Skeletal muscle tissue (tissue), 5 donors: ENCODE measurements at places on chromosomes 13 and 19. TPM values are rescaled to one million over a fixed set of nuclear protein-coding genes. Genes with fewer than 3 reads are reported as not detected.

The PSG7 gene
- not detected for total RNA-seq

The RPL18A gene
- 1,370 TPM for total RNA-seq

The LGALS14 gene
- total RNA-seq = not detected

The SYNE4 gene
- total RNA-seq = not detected

The NCR1 gene
- total RNA-seq = not detected

The PPM1N gene
- 0.52 TPM for total RNA-seq

The ACP5 gene
- total RNA-seq = 3.7 TPM

The FUT1 gene
- total RNA-seq = 1.0 TPM

The NOSIP gene
- 73.1 TPM for total RNA-seq

The ZNF28 gene
- 3.1 TPM for total RNA-seq

The ATP8B3 gene
- total RNA-seq = 0.52 TPM

The GSX1 gene
- total RNA-seq = not detected

The LAIR1 gene
- total RNA-seq = 8.4 TPM

The CNFN gene
- total RNA-seq = not detected

The PTGER1 gene
- not detected for total RNA-seq

The CYP2A7 gene
- not detected for total RNA-seq

The ZNF575 gene
- total RNA-seq = not detected

The ZNF726 gene
- total RNA-seq = 2.6 TPM

The FAM187B gene
- total RNA-seq = not detected

The RNF17 gene
- 0.52 TPM for total RNA-seq

The ONECUT3 gene
- total RNA-seq = not detected

The FCAR gene
- total RNA-seq = 1.0 TPM

The CSNK1A1L gene
- total RNA-seq = not detected

The NOP53 gene
- total RNA-seq = 93.9 TPM

The LENG1 gene
- total RNA-seq = 7.8 TPM

The ZNF616 gene
- 6.8 TPM for total RNA-seq
